NCI-H1694 treated with DMSO at 0.1 percent for 48 hours (cell line): ENCODE measurements at places on chromosomes 7 and 10.

- DNase-seq: no peak
Observed at GRCh38 chr7:94332571-94332970, 62.1 kb upstream of the COL1A2 start.

DNA sequence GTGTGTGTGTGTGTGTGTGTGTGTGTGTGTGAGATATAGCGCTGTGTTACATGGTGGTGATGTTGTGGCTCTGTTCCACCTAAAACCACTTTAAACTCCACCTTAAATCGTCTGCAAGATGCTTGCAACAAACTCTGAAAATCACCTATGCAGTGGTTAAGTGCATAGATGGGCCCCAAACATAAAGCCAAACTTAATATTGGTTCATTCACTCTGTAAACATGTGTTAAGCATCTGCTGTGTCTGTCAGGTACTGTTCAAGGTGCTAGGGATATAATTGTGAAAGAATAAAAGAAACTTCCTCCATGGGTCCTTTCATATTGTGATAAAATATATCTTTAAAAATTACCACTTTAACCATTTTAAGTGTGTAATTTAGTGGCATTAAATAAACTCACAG, 645.4 kb upstream of the SORCS1 start:
- DNase-seq: no peak

- DNase-seq: no peak
Observed at GRCh38 chr10:84214612-84215235, 10.6 kb downstream of the LRIT2 start.

GRCh38 chr10:28530751-28531150, 2.2 kb upstream of the WAC start:
- DNase-seq: no peak

- no peak for DNase-seq
Observed at GRCh38 chr7:156021471-156021870, 209.2 kb upstream of the SHH start.

- peak; percentile 37 for DNase-seq
Observed at GRCh38 chr7:10122551-10123100, 851.0 kb upstream of the PHF14 start.

DNA sequence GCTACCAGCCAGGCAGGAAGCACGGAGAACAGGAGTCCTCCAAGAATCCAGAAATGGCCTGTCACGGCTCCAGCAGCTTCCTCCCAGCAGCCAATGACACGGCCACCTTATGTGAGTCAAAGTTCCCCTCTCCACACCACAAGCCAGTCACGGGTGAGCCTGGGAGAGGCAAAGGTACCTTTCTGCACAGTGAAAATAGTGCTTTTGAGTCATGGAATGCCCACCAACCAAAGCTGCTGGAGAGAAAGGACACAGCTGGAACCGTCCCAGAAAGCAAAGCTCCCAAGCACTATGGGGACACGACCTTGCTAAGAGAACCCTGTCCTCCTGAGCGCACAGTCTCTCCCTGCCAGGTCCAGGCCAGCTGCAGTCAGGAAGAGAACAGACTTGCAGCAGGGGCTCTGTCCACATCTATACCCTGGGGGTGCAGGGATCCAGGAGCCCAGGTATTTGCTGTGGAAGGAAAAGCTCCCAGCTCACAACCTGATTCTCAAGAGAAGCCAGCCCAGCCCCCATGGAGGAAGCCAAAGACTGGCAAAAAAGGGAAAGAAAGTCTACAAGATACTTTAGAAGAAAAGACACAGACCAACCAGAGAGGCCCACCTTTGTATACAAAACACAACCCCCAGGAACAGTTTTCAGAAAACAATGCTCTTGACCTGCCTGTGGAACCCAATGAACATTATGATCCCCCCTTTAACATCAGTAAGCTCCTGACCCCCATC, 24.4 kb downstream of the C10orf71 start:
- no peak for DNase-seq

GRCh38 chr10:80498833-80499741, 38.6 kb upstream of the SH2D4B start:
- DNase-seq: no peak

DNA sequence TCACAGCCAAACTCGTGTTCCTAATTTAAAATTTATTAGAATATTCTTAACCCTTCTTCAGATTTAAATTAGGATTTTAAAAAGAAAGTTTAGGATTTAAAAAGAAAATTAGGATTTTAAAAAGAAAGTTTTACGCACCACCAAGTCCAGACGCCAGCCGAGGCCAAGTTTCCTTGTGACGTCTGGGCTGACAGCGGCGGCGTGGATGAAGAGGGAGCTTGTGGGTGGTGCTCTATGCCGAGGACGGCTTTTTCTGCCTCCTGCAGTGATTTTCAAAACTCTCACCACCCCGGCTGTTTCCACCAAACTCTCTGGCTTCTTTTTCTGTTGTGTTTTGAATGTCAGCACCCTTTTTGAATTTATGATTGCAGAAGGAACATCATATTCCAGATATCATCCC, 252.9 kb downstream of the DNAJB6 start:
- DNase-seq: no peak

DNA sequence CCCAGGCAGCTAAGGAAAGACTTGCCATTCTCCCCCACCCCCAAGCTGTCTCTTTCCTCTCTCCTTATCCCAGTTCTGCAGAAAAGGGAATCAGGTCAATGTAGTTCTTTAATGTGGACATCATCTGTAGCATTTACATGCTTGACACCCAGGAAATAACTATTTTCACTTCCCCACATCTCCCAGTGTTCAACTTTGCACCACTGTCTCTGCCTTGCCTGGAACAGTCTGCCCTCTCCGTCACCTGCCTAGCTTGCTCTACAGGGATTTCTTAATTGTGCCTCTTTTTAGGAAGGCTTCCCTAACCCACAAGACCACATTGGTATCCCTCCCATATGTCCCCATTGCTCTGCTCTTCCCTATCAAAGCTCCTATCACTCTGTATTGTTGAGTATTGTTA, 45.9 kb upstream of the TOMM7 start:
- DNase-seq: no peak

DNA sequence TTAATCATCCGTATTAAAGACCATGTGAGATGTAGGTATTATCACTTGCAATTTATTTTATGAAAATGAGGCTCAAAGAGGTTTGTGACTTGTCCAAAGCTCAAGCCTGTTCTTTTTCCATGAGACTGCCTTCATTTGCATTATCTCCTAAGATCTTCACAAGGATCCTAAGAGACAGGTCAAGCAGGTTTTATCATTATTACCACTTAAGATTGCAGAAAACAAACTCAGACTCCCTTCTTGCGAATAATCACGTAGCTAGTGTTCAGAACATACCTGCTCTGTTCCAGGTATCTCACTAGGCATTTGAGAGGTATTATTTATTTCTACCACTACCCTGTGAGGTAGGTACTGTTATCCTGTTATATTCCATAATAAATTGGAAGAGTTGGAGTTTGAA, 64.8 kb downstream of the ZNRF2 start:
- DNase-seq: no peak

DNA sequence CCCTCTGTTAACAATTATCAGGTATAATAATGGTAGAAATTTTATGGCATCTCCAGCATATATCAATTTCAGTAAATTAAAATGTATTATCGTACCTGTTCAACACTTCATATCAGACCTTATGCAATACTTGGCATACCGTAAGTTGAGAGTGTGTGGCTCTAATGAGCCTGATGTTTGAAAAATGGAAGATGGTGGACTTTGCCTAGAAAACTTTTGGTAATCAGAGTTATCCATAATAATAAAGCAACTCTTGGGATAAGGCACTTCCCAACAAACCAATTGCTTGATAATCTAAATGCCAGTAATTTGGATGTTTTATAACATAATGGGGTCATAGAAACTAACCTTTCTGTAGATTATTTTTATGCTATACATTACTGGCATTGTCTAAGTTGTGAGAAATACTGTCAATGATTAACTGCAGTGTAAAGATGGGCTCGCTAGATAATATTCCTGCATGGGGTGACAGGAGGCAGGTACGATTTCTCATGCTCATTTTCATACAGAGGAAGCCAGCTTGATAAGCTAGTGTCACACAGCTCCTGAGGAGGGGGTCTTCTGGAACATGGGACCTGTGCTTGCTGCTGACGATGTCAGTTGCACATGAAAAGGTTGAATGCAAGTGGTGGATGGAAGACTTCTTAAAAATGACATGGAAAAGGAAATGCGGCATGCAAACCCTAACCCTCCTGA, 27.8 kb upstream of the DMBT1 start:
- no peak for DNase-seq

GRCh38 chr10:79349766-79350406, 2.6 kb downstream of the PPIF start:
- DNase-seq: no peak
